ENCODE measurements at places on chromosomes 1 and 21.

DNA sequence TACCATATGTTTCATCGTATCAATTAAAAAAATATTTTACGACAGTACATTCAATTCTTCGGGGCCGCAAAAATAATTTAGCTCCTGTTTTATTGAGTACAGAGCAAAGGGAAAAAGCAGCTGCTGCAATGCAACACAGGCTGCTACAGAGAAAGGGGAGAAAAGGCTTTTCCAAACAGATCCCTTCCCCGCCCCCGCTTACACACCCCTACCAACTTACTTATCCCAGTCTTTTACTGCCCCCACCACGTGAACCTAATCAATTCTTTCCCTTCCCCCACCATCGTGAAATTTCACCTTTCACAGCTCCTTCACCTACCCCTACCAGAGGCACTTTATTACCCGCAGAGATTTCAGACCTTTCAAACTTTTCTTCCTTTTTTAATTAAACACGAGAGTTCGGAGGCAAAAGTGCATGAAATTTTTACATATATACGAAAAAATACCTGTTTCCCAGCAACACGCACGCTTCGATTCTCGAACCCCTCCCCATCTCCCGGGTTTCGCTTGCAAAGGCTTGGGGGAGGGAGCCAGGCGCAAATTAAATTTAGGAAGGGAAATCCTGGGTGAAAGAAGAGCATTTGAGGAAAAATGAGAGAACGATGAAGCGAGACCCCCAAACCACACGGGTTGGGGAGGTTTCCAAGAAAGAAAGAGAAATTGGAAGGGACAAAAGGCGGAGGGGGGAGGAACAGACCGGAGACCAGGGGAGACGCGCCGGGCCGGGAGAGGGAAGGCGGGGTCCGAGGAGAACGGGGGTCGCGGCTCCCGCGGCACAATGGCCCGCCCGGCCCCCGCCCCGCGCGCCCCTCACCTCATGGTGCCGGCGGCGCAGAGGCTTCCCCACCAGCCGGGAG lies 823 bp downstream of the ENAH start:
- H3K36me3 ChIP-seq, result peaks cover 5% of the 10 kb centered on the region
- peak; percentile 30 for DNase-seq
- peak overlapping the region; percentile 98 for H3K27ac ChIP-seq
- no peaks in the 10 kb centered on the region for H3K27me3 ChIP-seq
- peaks cover 53% of the 10 kb centered on the region for H3K4me1 ChIP-seq

- no peak for DNase-seq
- peaks cover 18% of the 10 kb centered on the region for H3K4me1 ChIP-seq
- H3K27me3 ChIP-seq, result no peaks in the 10 kb centered on the region
Measured at GRCh38 chr1:200316148-200316803, 93.6 kb downstream of the ZNF281 start.

GRCh38 chr1:55860326-55860725 lies 645.2 kb upstream of the USP24 start:
- H3K36me3 ChIP-seq, result no peaks in the 10 kb centered on the region
- H3K4me3 ChIP-seq, result no peak overlapping the region
- peaks cover 8% of the 10 kb centered on the region for H3K4me1 ChIP-seq

DNA sequence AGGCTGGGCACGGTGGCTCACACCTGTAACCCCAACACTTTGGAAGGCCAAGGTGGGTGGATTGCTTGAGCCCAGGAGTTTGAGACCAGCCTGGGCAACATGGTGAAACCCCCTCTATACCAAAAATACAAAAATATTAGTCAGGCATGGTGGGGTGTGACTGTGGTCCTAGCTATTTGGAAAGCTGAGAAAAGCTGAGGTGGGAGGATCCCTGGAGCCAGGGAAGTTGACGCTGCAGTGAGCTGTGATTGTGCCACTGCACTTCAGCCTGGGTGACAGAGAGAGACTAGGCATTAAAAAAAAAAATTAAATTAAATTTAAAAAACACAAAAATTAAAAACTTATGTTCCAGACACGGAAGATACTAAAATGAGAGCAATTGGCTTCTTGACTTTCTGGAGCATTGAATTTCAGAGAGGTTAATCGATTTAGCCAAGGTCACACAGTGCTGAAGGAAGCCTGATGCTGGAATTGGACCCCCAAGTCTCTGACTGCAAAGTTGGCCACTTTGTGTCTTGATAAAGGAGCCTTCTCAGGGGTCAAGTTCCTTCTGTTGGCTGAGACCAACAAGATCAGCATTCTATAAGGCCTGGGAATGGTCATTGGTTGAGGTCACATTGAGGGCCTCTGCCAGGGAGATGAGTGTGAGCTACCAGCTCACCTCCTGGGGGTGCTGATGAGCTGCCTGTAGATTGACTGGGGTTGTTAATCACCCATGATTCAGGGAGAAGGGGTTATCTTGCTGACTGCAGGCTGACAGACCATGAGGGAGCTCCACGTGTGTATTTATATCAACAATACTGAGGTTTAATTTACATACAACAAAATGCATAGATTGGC lies 54.3 kb downstream of the RPS6KA1 start:
- H3K36me3 ChIP-seq, result peaks cover 1% of the 10 kb centered on the region
- peak; percentile 66 for DNase-seq
- H3K4me3 ChIP-seq, result no peak overlapping the region
- no peaks in the 10 kb centered on the region for H3K4me1 ChIP-seq
- H3K27ac ChIP-seq, result no peak overlapping the region
- H3K27me3 ChIP-seq, result no peaks in the 10 kb centered on the region

DNA sequence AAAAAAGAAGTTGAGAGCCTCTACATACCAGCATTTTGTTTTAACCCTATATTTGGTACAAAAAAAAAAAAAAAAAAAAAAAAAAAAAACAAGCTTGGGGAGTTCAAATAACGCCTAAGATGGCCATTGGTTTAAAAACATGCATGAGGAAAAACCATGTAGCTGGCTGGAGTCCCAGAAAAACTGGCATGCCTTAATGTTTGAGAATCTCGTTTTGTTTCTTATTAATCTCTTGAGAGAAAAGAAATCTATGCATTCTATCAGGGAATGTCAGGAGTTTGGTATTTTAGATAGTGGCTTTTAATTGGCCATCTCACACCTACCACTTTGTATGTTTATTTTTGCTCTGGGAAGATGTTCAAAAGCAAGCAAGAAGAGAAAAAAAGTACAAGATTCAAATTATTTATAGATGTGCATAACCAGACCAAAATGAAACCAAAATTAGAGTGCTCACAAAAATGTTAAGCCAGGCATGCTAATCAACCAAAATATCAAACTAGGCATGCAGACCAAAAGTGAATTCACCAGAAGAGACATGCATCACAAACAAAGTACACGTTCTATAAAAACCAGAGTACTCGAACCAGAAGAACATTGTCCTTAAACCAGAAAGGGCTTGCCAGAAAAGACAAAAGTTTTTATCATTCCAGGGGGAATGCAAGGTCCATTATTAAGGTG lies 156.6 kb downstream of the AK5 start:
- H3K27me3 ChIP-seq, result no peaks in the 10 kb centered on the region
- no peak overlapping the region for H3K27ac ChIP-seq
- no peaks in the 10 kb centered on the region for H3K36me3 ChIP-seq
- DNase-seq, result no peak
- no peaks in the 10 kb centered on the region for H3K4me1 ChIP-seq

DNA sequence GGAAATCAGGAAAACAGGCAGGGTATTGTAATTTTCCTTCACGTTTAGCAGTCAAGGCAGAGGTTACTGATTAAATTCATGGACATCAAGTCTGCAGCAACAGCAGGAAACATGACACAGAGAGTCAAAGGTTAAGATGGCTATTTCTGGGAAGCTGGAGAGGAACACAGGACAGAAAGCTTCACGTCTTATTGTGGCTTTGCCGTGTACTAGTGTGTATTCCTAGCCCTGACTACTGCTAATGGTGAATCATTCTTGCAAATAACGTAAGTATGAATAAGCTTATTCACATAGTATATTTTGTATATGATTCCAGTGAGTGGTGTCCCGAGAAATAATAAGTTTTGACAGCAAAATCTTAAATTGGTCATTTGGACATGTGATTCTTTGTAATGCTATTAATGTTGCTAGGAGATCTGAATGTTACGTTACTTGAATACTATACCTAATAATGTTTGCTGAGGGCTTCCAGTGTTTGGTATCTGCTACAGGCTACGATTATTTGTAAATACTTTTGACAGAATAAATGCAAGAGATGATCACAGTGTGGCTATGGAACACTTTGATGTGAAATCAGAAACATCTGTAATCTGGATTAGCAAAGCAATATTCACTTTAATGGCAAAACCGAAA lies 77.4 kb downstream of the DISP1 start:
- DNase-seq, result no peak
- no peak overlapping the region for H3K27ac ChIP-seq
- H3K4me1 ChIP-seq, result 0 out of 2 replicates have a peak, but pooled peaks cover 3% of the 10 kb centered on the region
- 0 out of 2 replicates have a peak, but pooled peaks cover 3% of the 10 kb centered on the region for H3K36me3 ChIP-seq
- no peak overlapping the region for H3K4me3 ChIP-seq
- H3K27me3 ChIP-seq, result no peaks in the 10 kb centered on the region

GRCh38 chr1:213828867-213829266 lies 158.9 kb upstream of the PROX1 start:
- H3K27me3 ChIP-seq, result no peaks in the 10 kb centered on the region
- no peak overlapping the region for H3K27ac ChIP-seq
- H3K4me3 ChIP-seq, result no peak overlapping the region
- H3K4me1 ChIP-seq, result peaks cover 20% of the 10 kb centered on the region
- peaks cover 9% of the 10 kb centered on the region for H3K36me3 ChIP-seq
- no peak for DNase-seq

- no peak for DNase-seq
- H3K27me3 ChIP-seq, result no peaks in the 10 kb centered on the region
- H3K27ac ChIP-seq, result no peak overlapping the region
- peaks cover 39% of the 10 kb centered on the region for H3K4me1 ChIP-seq
- no peaks in the 10 kb centered on the region for H3K36me3 ChIP-seq
Measured at GRCh38 chr1:214019499-214019898, 31.7 kb downstream of the PROX1 start.

- no peak overlapping the region for H3K4me3 ChIP-seq
- no peak for DNase-seq
- no peaks in the 10 kb centered on the region for H3K36me3 ChIP-seq
- H3K27ac ChIP-seq, result no peak overlapping the region
- H3K4me1 ChIP-seq, result peaks cover 28% of the 10 kb centered on the region
Measured at GRCh38 chr1:57341721-57342120, 82.1 kb downstream of the DAB1 start.

DNA sequence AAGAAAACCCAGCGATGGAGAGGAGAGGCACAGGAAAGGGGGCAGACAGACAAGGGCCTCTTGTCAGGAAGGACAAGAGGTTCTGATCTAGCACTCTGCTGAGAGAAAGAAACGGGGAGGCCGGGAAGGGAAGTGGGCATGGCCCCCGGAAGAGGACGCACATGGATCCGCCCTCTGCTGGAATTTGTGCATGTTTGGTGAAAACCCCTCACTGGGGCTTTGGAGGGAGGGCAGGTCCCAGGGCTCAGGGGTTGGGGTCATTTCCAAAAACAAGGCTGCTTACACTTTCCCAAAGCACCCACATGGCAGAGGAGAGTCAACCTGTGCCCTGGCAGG lies 32.4 kb upstream of the ECE1 start:
- DNase-seq, result no peak
- peak overlapping the region; percentile 78 for H3K27ac ChIP-seq
- H3K4me3 ChIP-seq, result no peak overlapping the region
- no peaks in the 10 kb centered on the region for H3K27me3 ChIP-seq
- H3K4me1 ChIP-seq, result peaks cover 97% of the 10 kb centered on the region

GRCh38 chr1:6148497-6149241 lies 31.5 kb downstream of the CHD5 start:
- H3K4me3 ChIP-seq, result peak overlapping the region; percentile 66
- H3K36me3 ChIP-seq, result no peaks in the 10 kb centered on the region
- no peak overlapping the region for H3K27ac ChIP-seq

DNA sequence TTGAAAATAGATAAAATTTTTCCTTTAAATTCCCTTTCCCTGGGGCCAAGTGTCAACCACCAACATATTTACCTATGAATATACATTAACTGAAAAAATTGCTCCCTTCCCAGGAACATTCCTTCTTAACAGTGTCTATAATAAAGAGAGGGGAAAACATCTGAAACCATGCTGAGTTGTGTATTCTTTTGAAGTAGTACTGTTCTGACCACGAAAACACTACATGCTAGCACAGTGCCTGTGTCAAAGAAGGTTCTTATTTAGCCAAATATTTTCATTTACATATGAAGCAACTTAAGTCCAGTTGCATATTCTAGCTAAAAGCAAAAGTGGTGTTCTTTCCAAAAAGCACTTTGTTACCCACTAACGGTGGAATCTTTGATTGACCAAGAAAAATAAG lies 311.2 kb downstream of the VAV3 start:
- H3K4me1 ChIP-seq, result peaks cover 12% of the 10 kb centered on the region
- peak overlapping the region; percentile 59 for H3K27ac ChIP-seq
- no peak overlapping the region for H3K4me3 ChIP-seq
- no peaks in the 10 kb centered on the region for H3K27me3 ChIP-seq
- H3K36me3 ChIP-seq, result no peaks in the 10 kb centered on the region

- H3K4me1 ChIP-seq, result no peaks in the 10 kb centered on the region
- no peak overlapping the region for H3K4me3 ChIP-seq
- no peaks in the 10 kb centered on the region for H3K27me3 ChIP-seq
- DNase-seq, result no peak
- H3K36me3 ChIP-seq, result no peaks in the 10 kb centered on the region
Measured at GRCh38 chr1:232704694-232705680, 75.1 kb upstream of the SIPA1L2 start.

- DNase-seq, result no peak
- H3K4me3 ChIP-seq, result no peak overlapping the region
- no peaks in the 10 kb centered on the region for H3K4me1 ChIP-seq
- H3K36me3 ChIP-seq, result no peaks in the 10 kb centered on the region
- no peaks in the 10 kb centered on the region for H3K27me3 ChIP-seq
- H3K27ac ChIP-seq, result no peak overlapping the region
Measured at GRCh38 chr1:97764991-97765390, 155.8 kb downstream of the DPYD start.

DNA sequence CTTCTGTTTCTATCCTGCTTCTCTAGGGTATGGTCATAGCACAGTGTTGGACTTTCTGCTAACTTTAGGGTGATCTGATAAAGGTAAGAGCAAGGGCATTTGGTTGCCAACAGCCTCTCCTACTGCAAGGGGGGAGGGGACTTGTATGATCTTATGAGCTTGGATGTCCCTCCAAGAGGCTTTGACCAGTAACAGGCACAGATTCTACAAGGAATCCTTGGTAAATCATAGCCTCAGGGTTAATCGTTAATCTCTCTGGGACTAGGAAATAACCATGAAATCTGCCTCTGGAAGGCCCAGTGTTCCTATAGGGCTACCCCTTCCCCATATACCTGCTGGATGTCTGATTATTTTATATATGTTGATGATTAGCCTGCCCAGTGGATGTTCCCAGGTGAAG lies 134.8 kb upstream of the TNFSF4 start:
- H3K4me1 ChIP-seq, result no peaks in the 10 kb centered on the region
- H3K36me3 ChIP-seq, result no peaks in the 10 kb centered on the region
- H3K4me3 ChIP-seq, result no peak overlapping the region
- H3K27ac ChIP-seq, result no peak overlapping the region
